ENCODE measurements at places on chromosomes 1 and 21.

GRCh38 chr1:18732686-18733085 is 102.0 kb downstream of the PAX7 start:
- DNase-seq, result no peak

DNA sequence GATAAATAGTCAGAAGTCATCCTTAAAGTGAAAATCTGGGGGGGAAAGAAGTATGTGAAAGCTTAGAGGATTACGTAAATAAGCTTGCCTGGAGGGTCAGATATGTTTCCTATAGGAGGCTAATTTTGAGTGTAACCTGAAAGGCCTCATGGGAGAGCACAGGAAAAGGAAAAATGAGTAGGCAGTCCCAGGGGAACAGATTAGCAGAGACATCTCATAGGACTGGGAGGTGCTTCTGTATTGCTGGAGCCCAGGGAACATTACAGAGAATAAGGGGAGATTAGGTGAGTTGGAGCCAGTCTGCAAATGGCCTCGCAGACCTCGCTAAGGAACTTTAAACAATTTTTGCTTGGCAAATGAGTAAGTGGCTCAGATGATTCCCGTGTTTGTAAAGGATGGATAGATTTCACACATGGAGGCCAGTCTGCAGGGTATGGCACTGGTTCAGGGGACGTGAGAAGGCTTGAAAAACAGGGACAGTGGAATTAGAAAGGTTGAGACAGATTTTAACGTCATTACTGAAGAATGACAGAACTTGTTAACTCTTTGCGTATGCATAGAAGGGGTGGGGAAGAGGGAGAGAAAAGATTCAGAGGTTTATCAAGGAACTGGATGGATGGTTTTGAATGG is 149.1 kb downstream of the GREM2 start:
- no peak for DNase-seq

DNA sequence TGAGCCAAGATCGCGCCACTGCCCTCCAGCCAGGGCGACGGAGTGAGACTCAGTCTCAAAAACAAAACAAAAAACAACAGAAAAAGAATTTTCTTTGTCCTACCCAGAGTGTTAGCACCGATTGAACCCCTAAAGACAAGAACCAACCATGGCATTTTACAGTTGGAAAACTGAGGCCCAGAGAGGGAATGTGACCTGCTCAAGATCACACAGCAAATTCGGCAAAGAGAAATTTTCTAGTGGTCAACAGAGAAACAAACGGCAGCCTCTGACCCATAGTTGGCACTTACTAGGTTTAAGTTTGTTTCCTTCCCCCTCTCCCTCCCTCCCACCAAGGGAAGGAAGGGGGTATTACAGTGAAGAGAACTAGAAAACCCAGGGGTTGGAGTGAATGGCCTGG is 20.5 kb upstream of the ACTL8 start:
- DNase-seq, result no peak

DNA sequence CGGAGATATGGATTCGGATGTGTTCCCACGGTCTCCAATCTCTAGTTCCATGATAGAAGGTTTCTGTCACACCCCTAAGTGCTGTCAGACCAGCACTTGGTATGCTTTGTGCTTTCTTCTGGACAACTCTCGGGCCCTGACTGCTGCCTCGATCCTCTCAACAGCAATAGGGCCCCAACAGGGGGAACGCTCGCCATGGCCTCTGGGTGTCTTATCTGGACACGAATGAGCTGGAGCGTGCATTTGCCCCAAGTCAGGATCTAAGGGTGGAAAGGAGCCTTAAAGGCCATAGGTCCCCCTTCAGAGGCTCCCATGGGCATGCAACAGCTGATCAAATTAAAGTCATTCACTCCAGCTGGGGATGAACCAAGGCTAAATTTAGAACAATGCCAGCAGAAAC is 76.8 kb downstream of the TCP10L start:
- no peak for DNase-seq

DNA sequence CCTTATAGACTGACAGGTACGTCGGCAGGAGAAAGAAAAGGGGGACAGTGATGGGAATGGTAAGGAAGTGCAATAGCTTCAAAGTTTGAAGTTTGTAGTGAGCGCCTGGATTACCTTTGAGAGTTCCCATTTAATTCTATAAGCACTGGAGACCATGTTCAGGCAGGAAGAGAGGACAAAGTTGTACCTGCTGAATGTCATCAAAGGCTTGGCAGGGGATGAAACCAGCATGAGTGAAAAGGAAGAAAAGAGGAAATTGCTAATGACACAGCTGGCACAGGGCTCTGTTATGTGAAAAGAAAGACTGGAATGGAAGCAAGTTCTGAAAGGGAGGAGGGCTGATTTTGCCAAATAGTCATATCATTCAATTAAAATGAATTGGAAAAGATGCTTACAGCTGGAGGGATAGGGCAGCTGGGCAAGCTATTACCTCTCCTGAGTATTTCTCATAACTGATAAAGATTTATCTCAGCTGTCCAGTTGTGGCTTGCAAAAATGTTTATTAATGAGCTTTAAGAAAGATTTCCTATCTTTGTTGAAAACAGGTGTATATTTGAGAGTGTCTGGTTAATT is 109.2 kb downstream of the HMCN1 start:
- no peak for DNase-seq

DNA sequence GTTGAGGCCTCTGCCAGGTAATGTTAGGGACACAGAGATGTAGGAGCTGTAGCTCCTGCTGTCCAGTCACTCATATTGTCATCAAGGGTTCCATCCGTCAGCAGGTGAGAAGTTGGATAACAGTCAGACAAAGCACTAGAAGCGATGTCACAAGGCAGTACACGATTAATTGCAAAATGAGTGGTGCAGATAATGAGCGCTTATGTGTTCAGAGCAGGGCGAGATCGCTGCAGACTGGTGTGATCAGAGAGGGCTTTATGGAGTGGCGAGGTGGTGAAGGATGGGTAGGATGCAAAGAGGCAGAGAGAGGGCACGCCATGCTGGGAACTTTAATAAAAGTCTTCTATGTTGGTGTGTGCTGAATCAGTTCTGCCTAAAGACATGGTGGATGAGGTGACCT is 8.8 kb downstream of the TMCC2 start:
- no peak for DNase-seq

- no peak for DNase-seq
These were observed 9.6 kb downstream of the SMYD2 start for GRCh38 chr1:214290424-214291037.

DNA sequence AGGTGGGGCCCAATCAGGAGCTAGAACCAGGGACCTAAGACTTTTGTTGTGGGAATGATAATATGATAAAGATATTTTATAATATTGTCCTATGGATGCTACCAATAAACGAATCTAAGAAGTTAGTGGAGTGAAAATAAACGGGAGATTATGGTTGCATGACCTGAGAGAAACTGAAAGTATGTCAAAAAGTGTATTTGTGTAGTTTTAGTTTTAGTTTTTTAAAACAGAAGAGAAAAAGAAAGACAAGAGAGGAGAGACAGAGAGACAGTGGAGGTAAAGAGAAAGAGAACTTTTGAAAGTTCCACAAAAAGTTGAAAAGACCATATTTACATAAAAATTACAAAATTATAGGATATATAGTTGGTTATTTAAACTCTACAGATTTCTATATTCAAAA is 64.1 kb upstream of the TMPRSS15 start:
- DNase-seq, result no peak

- DNase-seq, result no peak
These were observed 2.4 kb downstream of the PTPN14 start for GRCh38 chr1:214548988-214549387.

DNA sequence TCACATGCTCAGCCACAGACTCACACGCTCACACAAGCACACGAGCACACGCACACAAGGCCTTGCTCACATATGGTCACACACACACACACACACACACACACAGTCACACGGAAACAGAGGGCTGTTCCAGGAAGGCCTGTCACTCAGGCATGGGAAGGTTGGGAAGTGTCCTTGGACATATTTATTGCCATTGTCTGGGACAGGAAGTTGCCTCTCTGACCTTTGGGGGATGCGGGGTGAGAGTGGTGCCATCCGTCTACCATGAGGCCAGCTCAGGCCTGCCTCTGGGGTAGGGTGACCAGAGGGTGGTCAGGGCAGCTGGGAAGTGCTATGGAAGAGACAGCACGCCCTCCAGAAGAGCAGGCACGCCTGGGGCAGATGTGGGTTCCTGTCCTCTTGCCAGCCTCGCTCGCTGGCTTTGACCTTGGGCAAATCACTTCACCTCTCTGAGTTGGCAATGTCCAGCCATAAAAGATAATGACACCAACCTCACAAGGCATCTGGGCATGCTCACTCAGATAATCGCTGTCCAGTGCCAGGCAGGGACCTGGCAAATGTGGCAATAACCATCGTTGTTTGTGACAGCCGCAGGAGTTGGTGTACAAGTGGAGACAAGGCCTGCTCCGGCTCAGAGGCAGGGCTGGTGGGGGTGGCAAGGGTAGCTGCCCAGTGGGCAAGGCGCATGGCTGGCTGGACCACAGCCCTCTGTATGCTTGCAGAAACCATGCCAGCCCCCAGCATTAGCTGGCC is 8.0 kb upstream of the GUCA2A start:
- DNase-seq, result no peak

- DNase-seq, result no peak
These were observed 6.7 kb downstream of the CLCNKB start for GRCh38 chr1:16050328-16050727.

DNA sequence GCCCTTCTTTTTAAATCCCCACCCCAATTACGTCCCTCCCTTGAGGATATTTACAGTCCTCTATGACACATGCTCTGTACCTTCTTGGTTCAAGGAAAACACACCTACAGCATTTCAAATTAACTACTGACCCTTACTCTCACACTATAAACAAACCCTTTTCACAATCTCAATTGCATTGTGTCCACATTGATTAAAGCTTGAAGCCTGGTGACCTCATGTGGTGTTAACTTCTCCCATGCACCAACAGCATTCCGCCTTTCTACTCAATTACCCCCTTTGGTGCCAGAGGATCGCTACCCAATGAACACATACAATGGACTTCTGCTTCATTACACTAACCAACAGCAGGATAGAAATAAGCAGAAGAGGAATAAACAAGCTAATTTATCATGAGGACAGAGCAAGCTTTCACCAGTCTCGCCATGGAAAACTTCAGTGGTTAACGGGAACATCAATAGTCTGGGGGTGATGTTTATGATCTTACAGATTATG is 15.2 kb downstream of the WLS start:
- no peak for DNase-seq

DNA sequence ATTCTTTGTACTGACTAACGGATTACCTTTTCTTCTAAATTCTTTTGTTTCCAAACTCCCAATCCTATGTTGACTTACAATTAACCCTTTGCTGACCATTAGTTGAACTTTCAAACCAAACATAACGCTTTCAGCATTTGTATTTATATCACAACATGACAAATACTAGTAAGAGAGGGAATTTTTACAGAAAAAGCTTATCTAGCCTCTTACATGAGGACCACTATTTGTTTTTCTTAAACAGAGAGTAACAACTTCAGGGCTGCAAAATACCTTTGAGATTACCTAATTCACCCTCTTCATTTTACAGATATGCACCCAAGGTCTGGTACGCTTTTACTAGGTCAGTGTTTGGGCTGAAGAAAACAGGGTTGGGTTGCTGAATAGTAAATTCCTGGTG is 45.0 kb upstream of the CXADR start:
- no peak for DNase-seq

Measured in AG09319 (cell line).